ENCODE measurements at places on chromosomes 4 and X.
A peak's percentile ranks its signal among the peaks of the same experiment; 100 is the strongest.

DNA sequence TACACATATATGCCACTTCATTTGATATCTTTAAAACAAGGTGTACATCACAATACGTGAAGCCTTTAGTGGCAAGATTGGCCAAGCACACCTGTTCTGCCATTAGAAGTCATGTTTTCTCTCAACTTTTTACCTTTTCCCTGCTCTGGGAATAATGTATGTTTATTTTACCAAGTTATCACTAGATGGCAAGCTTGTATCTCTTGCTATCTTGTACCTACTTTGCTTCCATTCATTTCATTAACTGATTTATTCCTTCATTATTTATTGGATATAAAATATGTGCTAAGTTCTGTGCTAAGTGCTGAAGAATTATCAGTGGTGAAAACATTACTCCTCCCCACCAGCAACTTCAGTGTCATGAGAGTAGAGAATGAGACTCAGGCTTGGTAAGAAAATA is 245.5 kb downstream of the ANK2 start:
- DNase-seq, result no peak

GRCh38 chr4:54542119-54542438 is 115.7 kb upstream of the KIT start:
- no peak for DNase-seq

DNA sequence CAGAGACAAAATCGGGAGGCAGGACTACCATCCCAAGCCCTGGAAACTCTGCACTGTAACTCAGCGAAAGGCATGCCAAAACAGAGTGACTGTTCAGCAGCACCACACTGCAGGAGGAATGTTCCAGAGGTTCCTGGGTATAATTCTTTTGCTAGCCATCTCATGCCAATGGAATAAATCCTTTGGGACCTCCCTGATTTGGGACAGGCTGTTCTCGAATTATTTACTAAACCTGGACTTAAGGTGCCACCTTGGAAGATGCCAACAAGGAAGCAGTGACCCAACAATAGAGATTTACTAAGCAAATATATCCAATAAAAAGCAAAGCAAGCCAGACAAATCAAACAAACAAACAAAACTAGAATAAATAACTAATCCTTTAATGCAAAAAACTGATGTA is 9.3 kb downstream of the AADAT start:
- no peak for DNase-seq

GRCh38 chr4:41613386-41613785 is 75.4 kb downstream of the LIMCH1 start:
- no peak for DNase-seq

DNA sequence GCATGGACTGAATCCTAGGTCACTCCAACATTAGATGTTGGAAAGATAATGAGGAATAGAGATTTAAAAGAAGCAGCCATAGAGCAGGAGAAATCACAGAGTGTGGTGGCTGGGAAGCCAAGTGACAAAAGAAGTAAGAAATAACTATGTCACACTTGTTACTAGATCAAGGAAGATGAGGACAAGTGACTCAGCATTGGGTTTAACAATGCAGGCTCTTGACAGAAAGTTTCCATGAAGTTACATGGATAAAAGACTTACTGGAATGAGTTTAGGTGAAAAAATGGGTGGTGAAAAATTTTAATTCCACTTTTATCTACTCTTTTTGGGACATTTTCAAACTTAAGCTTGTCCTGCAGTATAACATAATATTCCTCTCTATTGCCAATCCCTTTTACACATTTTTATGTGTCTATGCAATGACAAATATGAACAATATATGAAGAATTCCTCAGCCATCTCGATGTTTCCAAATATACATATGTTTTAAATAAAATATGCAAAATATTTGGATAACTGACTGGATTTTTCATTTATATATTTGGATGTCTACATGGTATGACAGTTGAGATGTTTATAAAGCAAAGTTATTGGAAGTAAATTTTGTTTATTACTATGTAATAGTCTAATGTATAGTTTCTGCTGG is 462.6 kb downstream of the IL15 start:
- DNase-seq, result no peak

DNA sequence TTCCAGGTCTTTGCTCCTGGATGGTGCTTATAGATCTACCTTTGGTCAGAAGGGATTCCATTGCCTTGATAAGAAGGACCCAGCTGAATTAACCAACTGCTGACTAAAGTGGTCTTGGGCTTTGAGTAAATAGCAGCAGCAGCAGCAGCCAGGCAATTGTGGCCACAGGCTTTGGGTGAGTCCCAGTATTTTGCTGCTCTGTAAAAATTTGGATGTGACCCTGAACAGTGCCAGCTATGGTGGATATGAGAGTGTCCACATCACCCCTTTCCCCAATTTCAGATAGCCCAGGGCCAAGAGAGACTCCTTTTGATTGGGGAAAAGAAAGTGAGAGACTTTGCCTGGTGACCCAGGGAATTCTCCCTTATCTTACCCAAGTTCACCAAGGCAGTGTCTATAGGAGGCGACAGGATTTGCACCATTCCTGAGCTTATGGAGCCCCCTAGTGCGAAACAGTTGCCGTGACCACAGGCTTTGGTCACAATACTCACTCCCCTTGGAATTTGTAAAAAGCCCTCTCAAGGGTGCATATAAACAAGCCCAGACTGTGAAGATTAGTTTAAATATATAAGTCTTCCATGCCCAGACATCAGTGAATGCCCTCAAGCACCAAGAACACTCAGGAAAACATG is 518.0 kb downstream of the TMA16 start:
- DNase-seq, result no peak

DNA sequence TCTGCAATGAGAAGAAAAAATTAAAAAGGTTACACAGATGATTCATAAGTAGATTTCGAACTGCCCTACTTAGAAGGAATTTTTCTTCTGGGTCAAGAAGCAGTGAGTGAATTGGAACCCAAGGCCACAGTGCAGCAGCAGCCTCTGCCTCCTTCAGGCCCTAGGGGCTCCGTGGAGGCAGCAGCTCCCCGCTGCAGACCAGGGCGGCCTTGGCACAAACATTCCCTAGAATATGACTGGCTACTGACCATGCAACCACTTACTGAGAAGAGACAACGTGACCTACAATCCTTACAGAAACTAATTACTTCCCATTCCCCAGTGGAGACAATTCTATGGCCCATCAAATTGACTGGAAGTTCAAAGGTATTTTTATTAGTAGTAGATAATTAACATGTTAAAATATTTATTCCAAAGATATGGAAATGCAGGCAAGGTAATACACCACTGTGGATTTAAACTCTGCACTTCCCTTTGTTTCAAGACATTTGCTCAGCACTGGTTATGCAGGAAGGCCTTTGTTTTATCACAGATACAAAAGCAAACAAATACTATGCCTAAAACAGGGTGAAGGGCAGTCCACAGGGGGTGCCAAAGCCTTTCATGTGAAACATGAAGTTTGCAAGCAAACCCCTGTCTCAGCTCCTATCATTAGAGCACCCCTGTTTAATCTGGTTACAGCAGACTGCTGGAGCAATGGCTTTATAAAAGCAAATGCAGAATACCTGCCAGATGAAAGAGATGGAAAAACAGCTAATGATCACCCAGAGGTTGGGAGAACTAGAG is 59.2 kb downstream of the PCDH19 start:
- no peak for DNase-seq

- peak; percentile 5 for DNase-seq
These were observed 6.0 kb downstream of the EREG start for GRCh38 chr4:74370912-74371311.

GRCh38 chr4:100317032-100317864 is 127.0 kb upstream of the DDIT4L start:
- DNase-seq, result no peak

DNA sequence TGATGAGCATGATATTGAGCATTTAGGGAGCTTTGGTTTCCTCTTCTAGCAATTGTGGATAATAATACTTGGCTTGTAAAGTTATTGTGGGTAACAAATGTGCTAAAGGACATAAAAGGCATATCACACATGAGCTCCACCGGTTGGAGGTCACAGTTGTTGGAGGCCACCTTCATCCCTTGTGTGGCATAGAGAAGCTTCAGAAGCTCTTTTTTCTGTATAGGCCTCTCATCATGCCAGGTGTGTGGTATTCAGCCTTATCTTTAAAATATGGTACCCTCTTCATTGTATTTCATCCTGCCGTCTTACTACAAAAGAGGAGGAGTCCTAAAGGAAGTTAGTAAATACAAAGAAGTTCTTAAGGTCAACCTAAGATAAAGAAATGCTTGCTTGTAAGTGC is 66.4 kb downstream of the HMGB2 start:
- no peak for DNase-seq

- no peak for DNase-seq
These were observed 158.7 kb upstream of the RBPJ start for GRCh38 chr4:26162101-26162500.

- no peak for DNase-seq
These were observed 272.1 kb upstream of the HS3ST1 start for GRCh38 chr4:11700751-11701226.

DNA sequence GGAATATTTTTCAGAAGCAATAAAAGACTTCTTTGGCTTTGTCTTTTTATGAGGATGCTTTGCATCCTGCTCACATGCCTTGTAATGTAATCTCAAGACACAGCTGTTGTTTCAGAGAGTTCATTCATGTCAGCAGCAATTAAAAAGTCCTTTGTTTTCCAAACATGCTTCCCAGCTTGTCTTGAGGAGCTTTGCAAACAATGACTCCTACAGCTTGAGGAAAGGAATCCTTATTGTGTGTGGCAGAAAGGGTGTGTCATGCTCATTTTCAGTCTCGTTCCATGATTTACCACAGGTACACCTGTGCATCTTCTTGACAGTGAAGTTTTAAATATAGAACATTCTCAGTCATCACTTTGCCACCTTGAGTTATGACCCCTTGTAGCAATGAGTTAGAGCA is 139.2 kb upstream of the AADAT start:
- DNase-seq, result no peak

GRCh38 chr4:111991163-111991562 is 154.1 kb upstream of the FAM241A start:
- no peak for DNase-seq

DNA sequence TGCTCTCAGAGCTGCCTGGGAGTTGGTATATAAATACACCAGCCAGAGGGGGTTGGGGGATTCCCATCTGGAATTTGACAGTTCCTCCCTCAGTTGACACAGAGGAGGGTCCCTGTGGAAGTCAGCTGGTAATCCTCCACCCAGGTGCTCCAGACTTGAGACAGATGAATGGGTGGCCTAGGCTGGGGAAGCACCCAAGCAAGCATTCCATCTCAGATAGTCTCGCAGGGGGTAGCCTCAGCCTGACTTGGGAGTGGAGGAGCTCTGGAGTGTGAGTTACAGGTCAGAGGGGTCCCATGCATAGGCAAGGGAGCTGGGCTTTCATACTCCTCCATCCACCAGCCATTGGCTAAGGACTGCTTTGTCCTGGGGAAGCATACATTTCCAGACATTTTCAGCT is 229.3 kb upstream of the BCOR start:
- DNase-seq, result no peak

GRCh38 chr4:128862608-128863311 is 53.3 kb downstream of the JADE1 start:
- DNase-seq, result no peak

DNA sequence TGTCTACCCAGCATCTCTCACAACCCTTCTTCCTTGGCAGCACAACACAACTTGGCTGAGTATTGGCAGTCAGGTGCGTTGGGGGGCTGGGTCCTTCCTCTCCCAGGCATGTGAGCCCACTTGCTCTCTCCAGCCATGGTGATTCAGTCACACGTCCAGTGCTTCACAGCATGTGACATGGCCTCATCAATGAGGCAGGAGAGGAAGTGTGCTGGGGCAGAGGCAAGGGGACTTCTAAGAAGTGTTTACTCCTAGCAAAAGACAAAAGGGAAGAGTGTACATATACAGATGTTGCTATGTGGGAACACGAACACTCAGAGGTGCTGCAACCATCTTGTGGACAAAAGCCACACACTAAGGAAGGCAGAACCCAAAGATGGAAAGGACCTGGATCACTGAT is 380.8 kb downstream of the FBXW7 start:
- DNase-seq, result no peak

DNA sequence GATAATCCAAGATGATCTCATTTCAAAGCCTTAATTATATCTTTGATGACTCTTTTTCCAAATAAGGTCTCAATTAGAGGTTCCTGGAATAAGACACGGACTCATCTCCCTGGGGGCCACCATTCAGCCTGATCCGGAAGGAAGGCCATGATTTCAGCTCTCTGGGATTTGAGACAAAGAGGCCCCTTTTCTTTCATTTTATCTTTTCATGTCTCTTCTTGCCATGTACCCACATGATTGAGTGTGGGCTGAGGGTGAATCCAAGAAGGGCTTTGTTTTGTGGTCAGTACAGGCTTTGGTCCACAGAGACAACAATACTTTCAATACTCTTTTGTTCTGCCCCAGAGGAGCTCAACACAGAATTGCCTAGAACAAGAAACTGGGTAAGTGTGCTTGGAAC is 261.2 kb downstream of the TRIML1 start:
- no peak for DNase-seq

DNA sequence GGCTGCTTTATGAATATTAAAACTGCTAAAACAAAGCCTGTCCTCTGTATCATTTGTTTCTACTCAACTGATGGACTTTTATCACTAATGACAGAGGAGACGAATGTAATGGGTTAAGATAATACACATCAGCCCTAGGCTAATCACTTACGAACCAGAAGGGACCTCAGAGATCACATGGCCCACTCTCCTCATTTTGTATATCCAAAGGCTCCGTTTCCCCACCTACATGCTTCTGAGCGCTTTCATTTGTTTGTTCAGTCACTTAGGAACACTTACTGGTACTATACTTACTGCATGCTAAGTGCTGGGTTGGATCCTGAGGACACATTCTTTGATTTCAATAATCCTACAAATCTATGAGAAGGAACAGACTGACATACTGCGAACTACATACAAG is 169.3 kb downstream of the CEP135 start:
- DNase-seq, result no peak

DNA sequence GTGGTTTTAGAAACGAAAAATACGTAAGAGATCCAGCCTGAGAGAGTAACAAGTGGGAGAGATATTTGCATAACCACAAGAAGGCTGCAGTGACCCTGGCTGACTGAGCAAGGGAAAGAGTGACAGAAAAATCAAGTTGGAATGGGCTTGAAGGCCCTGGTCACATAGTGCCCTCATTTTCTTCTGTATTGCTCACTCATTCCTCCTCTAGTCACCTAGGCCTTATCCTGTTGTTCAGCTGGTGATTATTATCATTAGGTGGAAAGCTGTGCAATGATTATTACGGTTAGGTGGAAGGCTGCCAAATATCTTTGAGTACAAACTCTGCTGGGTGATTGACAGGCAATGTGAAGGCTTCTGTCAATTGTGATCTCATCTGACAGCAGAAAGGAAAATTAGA is 2384.1 kb downstream of the PCDH7 start:
- no peak for DNase-seq

DNA sequence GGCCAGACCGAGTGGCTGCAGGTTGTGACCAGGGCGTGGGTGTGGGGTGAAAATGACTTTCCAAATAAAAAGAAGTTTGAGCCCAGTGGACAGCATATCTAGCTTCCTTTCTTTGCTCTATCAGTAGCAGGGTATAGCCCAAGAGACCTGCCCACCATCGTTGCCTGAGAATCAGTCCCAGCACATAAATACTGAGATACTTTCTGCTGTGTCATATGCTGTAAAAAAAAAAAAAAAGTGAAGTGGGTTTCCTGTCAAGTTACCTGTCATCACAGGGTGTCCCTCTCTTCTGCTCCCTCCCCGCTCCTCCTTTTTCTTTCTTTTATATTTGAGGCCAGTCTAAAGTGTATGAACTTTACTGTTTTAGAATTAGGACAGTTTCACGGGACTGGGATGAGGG is 330.3 kb upstream of the BOD1L1 start:
- DNase-seq, result no peak

GRCh38 chr4:169272265-169272886 is 1.6 kb upstream of the SH3RF1 start:
- no peak for DNase-seq
